Sciatic nerve (tissue), 2 donors: ENCODE measurements at places on chromosomes 1 and 21. TPM values are rescaled to one million over a fixed set of nuclear protein-coding genes. Genes with fewer than 3 reads are reported as not detected.

Gene MRPL24
- total RNA-seq = 59.5 TPM

- DNase-seq = no peak
These were observed 14.0 kb downstream of the SESN2 start for GRCh38 chr1:28273216-28273860.

DNA sequence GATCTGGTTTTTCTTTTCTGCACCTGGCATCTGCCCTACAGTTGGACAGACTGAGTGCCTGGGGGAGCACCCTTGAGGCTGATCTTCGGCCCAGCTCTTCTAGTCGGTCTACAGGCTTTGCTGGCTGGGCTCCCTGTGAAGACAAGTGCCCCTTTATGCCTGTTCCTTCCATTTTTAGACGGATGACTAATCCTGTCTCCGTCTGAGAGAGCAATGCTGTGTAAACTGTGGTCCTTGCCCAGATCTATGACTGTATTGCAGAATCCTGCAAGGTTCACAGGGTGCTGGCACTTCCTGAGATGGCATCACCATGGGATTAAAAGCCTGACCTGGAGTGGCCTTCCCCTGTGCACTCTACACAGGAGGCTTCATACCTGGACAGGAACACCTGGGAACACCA lies 47.6 kb upstream of the SAMD13 start:
- no peak for DNase-seq

DNA sequence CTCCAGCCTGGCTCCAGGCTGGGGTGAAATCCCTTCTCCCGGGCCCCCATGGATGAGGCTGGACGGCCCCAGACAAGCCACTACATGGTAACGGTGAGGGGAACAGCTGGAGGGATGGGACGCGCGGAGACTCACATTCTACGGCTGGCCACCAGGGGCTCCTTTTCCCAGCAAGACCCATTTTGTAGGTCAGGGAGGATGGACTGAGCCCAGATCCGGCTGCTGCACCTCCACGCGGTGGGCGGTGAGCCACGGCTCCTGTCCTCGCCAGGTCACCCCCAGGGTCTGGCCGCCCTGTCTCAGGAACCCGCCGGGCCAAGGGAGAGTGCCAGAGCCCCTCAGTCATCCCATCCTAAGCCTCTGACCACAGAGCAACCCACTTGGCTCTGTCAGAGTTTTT lies 75.0 kb upstream of the ACTRT2 start:
- no peak for DNase-seq

DNA sequence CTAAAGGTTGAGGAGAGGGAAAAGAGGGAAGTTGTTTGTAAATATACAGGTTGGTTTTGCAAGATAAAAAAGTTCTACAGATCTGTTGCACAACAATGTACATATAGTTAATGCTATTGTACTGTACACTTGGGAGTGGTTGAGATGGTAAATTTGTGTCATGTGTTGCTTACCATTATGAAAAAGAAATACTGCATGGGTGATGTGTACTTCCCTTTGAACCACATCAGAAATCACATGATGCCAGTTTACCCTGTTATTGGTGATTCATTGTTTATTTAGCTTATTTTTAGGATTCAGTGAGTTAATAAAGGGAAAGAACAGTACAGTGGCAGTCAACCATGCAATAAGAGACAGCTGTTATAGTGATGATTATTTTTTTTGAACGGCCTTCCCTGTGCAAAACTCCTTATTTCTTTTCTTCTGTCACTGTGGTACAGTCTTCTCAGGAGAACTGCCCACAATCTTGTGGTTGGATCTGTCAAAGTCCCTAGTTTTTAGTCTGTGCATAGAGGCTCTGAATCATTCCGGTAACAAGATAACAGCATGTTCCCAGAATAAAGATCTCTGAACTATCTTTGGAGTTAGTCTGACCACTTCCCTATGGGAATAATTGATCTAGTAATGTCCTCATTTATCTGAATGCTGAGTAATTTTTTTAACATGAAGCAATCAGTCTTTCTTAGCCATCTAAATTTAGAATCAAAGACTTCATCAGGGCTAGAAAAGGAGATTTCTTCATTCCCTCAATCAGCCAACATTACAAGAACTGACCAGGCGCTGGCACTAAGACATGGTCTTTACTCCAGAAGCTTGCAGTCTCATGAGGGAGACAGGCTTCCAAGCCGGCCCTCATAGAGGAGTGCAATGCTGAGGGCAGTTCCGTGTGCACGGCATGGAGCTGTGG lies 84.2 kb downstream of the SH3GLB1 start:
- DNase-seq = peak; percentile 61

Gene DNASE2B
- total RNA-seq = not detected

Gene TRIM63
- total RNA-seq = 0.18 TPM

Gene TEDDM1
- not detected for total RNA-seq

Gene DCST1
- 0.31 TPM for total RNA-seq

Gene AVPR1B
- not detected for total RNA-seq
